ENCODE measurements at places on chromosomes 3 and 15.

DNA sequence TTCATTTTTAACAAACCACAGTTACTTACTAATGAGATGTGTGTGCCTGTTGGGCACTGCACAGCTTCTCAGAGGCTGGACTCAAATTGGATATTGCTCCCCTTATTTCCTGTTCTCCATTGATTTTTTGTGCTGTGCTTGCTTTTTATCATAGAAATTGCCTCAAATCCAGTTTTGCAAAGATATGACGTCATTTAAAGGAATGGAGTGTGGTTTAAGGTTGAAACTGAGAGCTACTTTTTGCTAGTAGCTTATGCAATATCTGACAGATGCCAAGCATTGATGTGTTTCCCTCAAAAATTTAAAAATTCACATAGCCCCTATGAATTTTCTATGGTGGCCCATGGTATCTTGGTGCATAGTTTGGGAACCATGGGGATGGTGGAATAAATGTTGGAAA, 67.7 kb upstream of the ROPN1 start:
- no peak for DNase-seq

DNA sequence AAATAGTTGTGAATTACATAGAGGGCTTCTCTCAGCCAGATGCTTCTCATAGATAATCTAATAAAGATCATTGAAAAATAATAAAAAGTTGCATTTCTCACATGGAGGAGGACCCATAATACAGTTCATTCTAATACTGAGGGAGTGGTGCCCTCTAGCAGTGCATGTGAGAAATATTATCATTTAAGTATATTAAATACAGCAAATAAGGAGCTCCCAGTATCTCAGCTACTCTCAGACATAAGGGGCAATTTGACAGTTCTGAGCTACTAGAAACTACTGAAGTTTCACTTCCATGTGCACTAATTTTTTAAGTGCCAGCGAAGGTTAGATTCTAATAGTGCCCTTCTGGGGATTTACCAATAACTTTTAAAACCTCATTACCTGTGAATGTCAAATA, 188.3 kb downstream of the IL5RA start:
- no peak for DNase-seq

DNA sequence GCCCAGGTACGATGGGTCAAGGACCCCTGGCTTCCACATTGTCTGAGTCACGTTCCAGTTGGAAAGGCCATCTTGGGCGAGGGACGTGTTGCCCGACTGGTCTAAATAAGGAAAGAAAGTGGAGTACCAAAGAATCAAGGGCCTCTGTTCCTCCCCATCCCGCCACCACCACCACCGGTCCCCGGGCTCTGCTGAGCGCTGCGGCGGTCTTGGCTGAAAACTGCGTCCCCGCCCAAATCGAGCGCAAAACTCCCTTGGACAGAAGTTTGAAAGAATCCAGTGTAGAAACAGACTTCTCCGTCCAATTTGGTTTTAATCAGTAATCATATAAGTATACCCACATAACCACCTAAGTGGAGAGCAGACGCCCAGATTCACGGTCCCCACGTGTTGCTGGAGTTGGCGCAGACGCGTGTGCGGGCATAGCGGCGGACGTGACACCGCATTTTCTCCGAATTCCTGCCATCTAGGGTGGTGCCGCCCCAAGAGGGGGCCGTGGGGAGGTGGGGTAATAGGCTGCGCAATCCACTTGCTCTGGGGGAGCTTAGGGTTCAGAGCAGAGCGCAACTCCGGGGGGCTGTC, 243.8 kb upstream of the TOPAZ1 start:
- DNase-seq, result no peak

DNA sequence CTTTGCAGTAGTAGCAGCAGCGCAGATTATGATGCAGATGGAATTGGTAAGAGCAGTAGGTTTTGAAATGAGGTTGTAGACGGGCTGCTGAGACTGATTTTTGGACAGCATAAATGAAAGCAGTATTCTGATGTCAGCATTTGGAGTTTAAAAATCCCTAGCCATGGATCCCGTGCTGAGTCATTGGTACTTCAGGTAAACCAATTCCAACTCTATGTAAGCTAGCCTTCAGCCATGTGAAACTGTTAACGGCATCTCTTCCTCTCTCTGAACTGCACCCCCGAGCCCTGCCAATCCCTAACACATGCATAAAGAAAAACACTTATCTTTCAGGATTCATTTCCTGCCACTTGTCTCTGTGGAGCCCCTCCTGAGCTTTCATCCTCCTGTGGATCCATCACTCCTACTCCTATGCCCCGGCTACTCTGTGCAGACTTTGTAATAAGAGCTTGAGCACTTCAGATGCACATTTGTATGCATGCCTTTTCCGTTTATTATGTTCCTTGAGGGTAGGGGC, 119.0 kb downstream of the AKAP13 start:
- no peak for DNase-seq

DNA sequence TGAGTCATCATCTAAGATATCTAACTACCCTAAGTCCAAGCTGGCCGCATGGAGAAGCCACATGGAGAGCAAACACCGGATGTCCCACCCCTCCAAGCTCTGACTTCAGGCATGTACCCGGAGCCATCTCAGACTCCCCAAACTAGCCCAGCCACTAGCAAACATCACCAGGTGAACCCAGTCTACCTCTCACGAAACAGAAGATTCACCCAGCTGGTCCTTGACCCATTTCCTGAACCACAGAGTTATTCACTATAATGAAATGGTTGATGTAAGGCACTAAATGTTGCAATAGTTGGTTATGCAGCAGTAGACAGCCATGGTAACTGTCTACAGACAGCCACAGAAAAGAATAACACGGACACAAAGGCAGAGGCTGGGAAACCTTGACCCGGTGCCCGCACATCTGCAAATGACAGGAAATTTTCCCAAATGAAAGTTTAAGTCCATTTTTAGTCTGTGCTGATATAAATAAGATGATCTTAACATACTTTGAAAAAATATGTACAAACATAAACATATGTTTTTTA, 265.5 kb upstream of the ATP10A start:
- no peak for DNase-seq

- DNase-seq, result no peak
These were observed 91.3 kb upstream of the SLC25A36 start for GRCh38 chr3:140850210-140850955.

DNA sequence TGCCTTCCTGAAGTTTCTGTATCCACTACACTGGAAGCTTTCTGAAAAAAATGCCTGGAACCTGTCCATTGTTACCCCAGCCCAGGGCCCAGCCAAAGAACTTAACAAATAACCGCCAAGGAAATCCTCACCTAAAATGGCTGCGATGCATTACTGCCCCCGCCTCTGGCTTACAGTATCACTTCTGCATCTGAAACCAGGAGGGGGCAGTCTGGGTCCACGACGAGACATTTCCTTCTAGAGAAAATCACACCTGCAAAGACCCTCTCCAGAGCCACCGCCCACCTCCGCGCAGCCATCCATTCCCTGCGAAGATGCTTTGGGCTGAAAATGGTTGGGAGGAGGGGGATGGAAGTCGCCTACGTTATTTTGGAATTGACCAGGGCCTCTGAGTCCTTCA, 22.4 kb upstream of the CELF6 start:
- no peak for DNase-seq

Measured in KG1 (cell line).